Activated CD8-positive, alpha-beta memory T cell treated with anti-CD3 and anti-CD28 coated beads for 24 hours (primary cell): ENCODE measurements at places on chromosomes 2 and 18.
A peak's percentile ranks its signal among the peaks of the same experiment; 100 is the strongest.

- DNase-seq = peak; percentile 19
Measured at GRCh38 chr2:23445450-23445868, 60.5 kb downstream of the KLHL29 start.

DNA sequence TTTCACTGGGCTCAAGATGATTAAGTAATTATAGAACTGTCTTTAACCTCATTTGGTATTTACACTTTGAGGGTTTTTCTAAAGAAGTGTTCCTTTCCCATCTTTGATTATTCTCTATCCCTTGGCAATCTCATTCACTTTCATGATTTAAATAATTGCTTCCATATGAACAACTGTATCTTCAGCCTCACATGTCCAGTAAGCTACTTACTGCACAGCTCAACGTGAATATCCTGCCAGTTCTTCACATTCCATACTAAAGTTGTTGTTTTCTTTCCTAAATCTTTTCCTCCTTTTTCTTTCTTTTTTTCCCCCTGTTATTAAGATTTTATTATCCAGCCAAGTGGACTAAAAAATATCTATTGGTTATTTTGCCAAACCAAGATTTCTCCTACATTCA is 37.7 kb downstream of the ZC3H15 start:
- DNase-seq = no peak

- DNase-seq = no peak
Measured at GRCh38 chr2:71455741-71456569, 2.6 kb downstream of the DYSF start.

DNA sequence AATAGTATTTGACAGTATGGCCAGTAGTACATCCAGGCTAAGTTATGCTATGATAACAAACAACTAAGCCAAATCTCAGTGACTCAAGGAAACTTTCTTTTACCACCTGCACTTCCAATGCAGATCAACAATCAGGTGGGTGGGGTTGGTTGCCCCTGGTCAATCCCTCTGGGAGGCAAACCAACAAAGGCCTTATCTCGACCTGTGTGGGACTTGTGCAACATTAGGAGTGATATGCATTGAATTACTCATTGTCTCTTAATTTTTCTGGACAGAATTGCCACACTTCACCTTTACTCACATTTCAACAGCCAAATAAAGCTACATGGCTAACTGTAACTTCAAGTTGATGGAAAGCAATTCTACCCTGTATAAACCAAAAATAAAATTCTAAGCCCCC is 1049.3 kb upstream of the CDH2 start:
- no peak for DNase-seq

GRCh38 chr2:15092181-15092580 is 459.7 kb downstream of the LRATD1 start:
- DNase-seq = no peak

GRCh38 chr2:72051971-72052505 is 95.6 kb downstream of the CYP26B1 start:
- no peak for DNase-seq

GRCh38 chr2:181138816-181139215 is 158.4 kb downstream of the UBE2E3 start:
- DNase-seq = no peak

DNA sequence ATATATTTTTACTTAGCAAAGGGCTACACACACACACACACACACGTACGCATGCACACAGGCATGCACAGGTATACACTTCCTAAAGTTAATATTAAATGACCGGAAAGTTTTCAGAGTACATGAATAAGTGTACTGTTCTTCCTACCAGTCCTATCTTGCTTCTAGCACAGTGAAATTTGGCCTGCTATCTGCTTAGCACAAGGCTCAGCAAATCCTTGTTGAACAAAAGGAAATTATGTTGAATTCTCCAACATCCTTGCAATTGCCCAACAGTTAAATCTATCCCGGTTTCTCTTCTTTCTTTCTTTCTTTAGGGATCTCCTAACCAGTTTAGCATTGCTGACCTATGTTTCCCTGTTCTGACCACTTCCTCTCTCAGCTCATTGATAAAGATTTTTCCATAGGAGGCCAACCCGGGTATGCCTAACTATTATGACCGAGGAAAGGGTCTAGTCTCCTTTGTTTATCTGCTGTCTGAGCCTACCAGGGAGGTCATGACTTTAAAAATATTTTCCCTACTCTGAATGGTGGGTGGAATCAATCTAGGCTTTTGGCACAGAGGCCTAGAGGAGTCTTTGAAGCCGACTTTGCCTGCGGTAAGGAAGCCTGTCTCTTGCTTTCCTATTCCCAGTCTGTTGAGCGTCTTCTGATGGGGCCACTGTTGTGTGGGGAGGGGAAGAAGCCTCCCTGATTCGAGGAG is 400.7 kb downstream of the HRH4 start:
- no peak for DNase-seq

GRCh38 chr2:10518470-10519393 is 70.6 kb upstream of the ODC1 start:
- peak; percentile 35 for DNase-seq

DNA sequence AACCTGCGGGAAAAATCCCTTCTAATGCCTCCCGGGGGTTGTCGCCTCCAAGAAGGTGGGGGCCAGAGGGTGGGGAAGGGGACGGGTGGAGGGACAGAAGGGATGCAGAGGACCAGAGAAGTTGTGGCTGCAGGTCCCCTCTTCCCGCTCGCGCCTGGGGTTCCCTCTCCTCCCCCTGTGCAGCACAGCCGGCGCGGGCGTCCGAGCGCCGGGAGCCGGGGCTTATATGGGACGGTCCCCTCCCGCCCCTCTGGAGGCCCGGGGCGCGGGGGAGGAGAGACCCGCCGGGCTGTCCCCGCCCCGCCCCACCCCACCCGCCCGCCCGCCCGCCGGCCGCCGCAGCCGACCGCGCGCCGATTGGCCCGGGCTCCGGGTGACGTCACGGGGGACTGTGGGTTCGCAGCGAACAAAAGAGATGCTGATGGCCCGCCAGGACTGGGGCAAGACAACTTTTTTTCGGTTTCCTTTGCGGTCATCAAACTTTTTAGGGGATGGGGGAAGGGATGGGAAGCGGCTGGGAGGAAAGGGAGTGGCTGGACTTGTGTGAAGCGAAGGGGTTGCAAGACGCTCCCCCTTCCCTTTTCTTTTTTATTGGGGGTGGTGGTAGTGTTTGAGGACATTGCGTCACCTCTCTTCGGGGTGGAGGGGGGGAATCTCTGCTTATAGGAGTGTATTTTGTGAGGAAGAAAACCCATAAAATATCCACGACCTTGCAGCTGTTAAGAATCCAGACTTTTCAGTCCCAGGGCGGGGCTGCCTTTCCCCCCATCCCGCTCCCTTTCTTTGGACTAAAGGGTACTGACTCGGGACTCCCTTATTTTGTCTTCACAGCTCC is at the start of gene FN1:
Gene FN1, minus strand, starts transcription at position 199 of the 835 bp plus-strand sequence. CDS start 266 bp downstream, outside the sequence.
- peak; percentile 79 for DNase-seq

- no peak for DNase-seq
Measured at GRCh38 chr18:41058351-41059125, 896.5 kb upstream of the PIK3C3 start.

DNA sequence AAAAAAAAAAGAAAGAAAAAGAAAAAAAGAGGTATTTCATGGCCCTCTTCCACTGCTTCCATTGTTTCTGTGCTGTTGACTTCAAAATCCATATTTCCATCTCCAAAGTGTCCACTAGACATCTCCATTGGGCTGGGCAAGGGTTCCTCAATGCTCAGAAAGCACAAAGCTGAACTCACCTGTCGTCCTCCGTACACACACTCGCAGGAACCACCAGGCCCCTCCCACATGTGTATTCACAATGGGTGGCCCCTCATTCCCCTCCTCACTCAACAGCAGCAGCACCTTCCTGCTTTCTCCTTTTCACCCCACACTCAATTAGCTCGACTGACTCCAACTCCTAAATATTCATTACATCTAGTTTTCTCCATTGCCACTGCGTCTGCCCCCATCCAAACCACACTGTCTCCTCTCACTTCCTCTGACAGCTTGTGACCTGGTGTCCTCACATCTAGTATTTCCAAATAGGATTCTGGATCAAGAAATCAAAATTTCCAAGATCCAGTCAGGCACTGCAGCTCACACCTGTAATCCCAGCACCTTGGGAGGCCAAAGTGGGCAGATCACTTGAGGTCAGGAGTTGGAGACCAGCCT is 25.2 kb downstream of the OSBPL1A start:
- DNase-seq = no peak

GRCh38 chr2:23360571-23361125 is 24.3 kb upstream of the KLHL29 start:
- DNase-seq = no peak

- peak; percentile 84 for DNase-seq
Measured at GRCh38 chr2:98730707-98731040, 258 bp downstream of the MGAT4A start.

DNA sequence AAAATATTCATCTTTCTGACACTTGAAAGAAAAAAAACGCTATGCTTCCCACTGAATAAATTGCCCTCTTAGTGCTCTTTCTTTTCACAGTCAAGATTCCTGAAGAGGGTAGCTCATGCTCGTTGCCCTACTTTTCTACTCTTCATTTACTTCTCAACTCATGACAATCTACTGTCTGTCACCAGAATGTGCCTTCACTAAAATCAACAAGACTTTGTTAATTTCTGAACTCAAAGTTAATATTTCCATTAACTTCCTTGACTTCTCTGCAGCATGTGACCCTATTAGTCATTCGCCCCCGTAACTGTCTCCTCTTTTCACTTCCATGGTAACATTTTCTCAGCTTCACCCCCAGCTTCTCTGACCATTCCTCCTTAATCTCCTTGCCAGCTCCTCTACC is 98.9 kb upstream of the MAPRE2 start:
- DNase-seq = no peak

GRCh38 chr2:2847209-2847676 is 516.2 kb upstream of the MYT1L start:
- no peak for DNase-seq

DNA sequence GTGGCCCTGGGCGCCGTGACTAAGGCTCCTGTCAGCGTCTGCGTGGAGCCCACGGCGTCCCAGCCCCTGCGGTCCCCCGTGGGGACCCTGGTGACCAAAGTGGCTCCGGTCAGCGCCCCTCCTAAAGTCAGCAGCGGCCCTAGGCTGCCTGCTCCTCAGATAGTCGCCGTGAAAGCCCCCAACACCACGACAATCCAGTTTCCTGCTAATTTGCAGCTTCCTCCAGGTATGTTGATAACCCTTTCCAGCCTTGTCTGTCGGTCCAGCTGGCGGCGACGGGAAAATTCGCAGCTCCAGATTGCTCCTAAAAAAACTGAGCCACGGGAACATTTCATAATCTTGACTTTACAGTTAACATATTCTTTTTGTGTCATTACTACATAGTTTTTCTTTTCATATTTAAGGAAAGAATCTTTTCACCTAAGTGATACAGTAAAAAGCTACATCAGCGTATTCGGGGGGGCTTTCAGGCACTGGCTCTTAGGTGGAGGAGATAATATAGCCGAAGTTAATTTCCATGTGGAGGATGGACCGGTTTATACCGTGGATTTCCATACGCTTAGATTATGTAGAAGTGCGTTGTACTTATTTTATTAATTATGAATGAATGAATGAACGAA is 916 bp downstream of the TAF4B start:
- DNase-seq = no peak

DNA sequence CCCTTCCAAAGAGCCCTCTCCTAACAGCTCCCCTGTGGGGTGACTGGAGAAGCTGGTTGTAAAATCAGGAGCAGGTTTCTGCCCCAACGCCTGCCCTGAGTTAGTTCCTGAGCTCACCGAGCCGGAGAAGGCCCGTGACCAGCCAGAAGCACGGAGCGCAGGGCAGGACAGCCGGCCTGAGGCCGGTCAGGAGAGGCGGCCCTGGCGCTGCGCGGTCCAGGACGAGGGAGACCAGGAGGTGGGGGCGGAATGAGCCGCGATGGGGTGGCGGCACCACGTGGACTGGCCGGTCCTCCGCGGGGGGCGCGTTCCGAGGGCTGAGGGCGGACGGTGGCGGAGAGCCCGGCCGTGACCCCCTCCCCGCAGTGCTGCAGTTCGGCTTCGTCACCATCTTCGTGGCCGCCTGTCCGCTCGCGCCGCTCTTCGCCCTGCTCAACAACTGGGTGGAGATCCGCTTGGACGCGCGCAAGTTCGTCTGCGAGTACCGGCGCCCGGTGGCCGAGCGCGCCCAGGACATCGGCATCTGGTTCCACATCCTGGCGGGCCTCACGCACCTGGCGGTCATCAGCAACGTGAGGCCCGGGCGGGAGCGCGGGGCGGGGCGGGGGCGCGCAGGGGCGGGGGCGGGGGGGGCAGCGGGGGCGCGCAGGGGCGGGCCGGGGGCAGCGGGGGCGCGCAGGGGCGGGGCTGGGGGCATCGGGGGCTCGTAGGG is 29.0 kb downstream of the ANO7 start:
- peak; percentile 77 for DNase-seq

- DNase-seq = peak; percentile 13
Measured at GRCh38 chr2:100940240-100940639, 61.8 kb upstream of the RPL31 start.

GRCh38 chr2:11784747-11785610 is 38.5 kb downstream of the LPIN1 start:
- DNase-seq = peak; percentile 79

- DNase-seq = no peak
Measured at GRCh38 chr2:229270551-229271410, at the start of gene PID1. Gene PID1, minus strand, starts transcription at chr2:229271287. Its CDS starts 244 bp downstream, at chr2:229271043.

- no peak for DNase-seq
Measured at GRCh38 chr2:32772638-32773447, 145.0 kb downstream of the TTC27 start.
